ENCODE measurements at places on chromosomes 5 and 9.
A peak's percentile ranks its signal among the peaks of the same experiment; 100 is the strongest.

- no peak overlapping the region for H3K4me3 ChIP-seq
- no peak overlapping the region for H3K27ac ChIP-seq
- H3K36me3 ChIP-seq: no peaks in the 10 kb centered on the region
- no peak for DNase-seq
- no peaks in the 10 kb centered on the region for H3K4me1 ChIP-seq
These were observed 179.0 kb upstream of the PPP1R26 start for GRCh38 chr9:135300346-135301141.

GRCh38 chr9:74858751-74859414, 28.8 kb downstream of the TRPM6 start:
- no peak for DNase-seq
- H3K27me3 ChIP-seq: peaks cover 2% of the 10 kb centered on the region
- no peak overlapping the region for H3K4me3 ChIP-seq
- H3K27ac ChIP-seq: no peak overlapping the region
- H3K36me3 ChIP-seq: no peaks in the 10 kb centered on the region

GRCh38 chr5:125257057-125257972, 510.9 kb upstream of the ZNF608 start:
- no peak for DNase-seq
- H3K27me3 ChIP-seq: no peaks in the 10 kb centered on the region
- no peaks in the 10 kb centered on the region for H3K4me1 ChIP-seq

DNA sequence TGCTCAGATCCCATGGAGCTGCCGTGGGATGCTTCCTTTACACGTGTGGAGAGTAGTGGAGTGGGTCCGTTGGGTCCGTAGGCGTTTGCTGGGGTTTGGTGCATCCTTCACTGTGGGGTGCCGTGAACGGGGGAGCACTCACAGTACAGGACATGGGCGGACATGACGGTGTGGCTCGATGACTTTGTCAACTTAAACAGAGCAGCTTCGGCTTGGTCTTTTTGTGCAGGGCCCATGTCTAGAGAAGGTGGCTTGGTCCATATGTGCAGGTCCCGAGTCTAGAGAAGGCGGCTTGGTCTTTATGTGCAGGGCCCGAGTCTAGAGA, 26.4 kb upstream of the EXOC3 start:
- no peak overlapping the region for H3K27ac ChIP-seq
- peaks cover 27% of the 10 kb centered on the region for H3K4me1 ChIP-seq
- no peak for DNase-seq

DNA sequence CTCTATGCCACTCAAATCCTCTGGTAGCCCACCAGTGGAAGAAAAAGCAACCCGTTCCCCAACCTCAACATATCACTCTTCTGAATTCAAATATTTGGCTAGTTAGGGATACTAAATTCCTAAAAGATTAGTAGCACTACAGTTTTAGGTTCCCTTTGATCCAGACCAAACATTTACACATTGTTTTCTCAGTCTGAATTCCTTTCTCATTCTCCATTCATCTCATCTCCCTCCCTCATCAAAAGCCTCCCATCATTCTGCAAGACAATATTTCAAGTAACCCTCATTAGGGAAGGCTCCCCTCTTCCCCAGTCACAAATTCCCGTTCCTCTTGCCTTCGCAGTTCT, 26.3 kb downstream of the ADAM19 start:
- H3K4me3 ChIP-seq: no peak overlapping the region
- no peaks in the 10 kb centered on the region for H3K27me3 ChIP-seq
- no peak for DNase-seq
- peaks cover 73% of the 10 kb centered on the region for H3K4me1 ChIP-seq

DNA sequence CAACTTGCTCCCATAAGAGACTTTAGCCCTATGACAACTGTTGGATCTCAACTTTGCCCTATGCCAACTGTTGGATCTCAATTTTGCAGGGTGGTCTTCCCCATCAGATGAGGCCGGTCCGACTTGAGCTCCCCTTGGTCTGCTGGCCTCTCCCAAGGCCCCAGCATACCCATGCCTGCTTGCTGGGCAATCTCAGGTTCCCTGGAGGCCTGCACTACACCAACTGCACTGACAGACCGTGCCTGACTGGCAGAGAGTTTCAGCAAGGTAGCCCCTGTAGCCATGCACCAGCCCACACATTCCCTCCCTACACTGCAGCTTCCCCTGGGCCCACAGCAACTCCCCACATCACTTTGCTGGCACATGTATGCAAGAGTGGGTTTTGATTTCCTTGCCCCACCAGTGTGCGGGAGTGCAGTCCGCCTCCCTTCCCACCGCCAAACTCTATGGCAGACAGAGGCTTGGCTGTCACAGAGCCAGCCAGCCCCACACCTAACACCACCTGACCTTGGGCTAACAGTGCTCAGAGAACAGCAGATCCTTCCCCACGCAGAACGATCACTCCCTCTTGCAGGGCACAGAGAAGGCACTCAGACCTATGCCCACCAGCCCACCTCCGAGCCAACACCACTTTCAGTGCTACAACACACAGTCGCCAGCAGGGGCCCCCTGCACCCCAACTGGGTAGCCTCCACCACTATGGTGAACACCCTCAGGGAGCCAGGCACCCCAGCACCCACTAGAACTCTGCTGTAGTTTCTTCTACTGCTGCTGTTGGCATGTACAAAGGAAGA, 279.9 kb upstream of the COX7C start:
- peaks cover 3% of the 10 kb centered on the region for H3K27me3 ChIP-seq
- no peak overlapping the region for H3K4me3 ChIP-seq
- H3K4me1 ChIP-seq: no peaks in the 10 kb centered on the region
- no peak overlapping the region for H3K27ac ChIP-seq
- DNase-seq: no peak

GRCh38 chr5:176166427-176166826, 71.8 kb upstream of the SIMC1 start:
- no peaks in the 10 kb centered on the region for H3K4me1 ChIP-seq
- no peak for DNase-seq
- peaks cover 24% of the 10 kb centered on the region for H3K27me3 ChIP-seq
- no peak overlapping the region for H3K4me3 ChIP-seq

GRCh38 chr5:142012186-142012785, 541 bp downstream of the GNPDA1 start:
- H3K36me3 ChIP-seq: peaks cover 28% of the 10 kb centered on the region
- peaks cover 3% of the 10 kb centered on the region for H3K27me3 ChIP-seq
- peak overlapping the region; percentile 84 for H3K27ac ChIP-seq
- H3K4me1 ChIP-seq: peaks cover 81% of the 10 kb centered on the region
- DNase-seq: peak; percentile 83
- H3K4me3 ChIP-seq: peak overlapping the region; percentile 87

Data from activated naive CD8-positive, alpha-beta T cell treated with anti-CD3 and anti-CD28 coated beads, Interleukin-2, amount 50 U/mL, for 24 hours (primary cell).